ENCODE measurements at places on chromosomes 2 and 18. TPM values are rescaled to one million over a fixed set of nuclear protein-coding genes. Genes with fewer than 3 reads are reported as not detected.

DNA sequence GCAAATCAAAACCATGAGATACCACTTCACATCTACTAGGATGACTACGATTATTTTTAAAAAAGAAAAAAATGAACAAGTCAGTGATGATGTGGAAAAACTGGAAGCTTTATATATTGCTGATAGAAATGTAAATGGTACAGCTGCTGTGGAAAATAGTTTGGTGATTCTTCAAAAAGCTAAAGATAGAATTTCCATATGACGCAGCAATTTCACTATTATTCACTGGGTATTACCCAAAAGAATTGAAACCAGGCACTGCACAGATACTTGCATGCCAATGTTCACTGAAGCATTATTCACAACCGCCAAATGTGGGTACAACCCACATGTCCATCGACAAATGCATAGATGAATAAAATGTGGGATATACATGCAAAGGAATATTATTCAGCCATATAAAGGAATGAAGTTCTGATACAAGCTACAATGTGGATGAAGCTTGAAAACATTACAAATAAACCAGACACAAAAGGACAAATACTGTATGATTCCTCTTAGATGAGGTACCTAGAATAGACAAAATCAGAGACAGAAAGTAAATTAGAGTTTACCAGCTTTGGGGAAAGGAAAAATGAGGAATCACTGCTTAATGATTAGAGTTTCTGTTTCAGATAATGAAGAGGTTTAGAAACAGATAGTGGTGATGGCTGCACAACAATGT lies 11.1 kb downstream of the RTTN start:
- no peak for DNase-seq

DNA sequence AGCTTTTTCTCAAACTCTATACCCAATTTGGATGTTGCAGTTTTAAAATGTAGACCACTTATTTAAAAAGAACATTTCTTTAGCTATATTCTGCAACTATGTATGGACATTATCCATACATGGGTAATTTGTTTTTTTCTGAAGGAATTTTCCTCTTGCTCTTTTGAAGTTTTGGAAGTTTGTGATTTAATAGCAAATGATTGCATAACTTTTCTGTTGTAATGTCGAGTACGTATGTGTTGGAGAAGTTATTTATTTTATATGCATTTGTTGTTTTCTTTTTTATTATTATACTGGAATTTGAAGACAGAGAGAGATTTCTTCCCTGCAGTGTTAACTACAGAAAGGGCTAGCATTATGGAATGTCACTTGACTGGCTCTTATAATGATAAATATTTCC lies 207.7 kb upstream of the FANCL start:
- no peak for DNase-seq

GRCh38 chr2:57516698-57517340 lies 529.8 kb upstream of the VRK2 start:
- DNase-seq, result no peak

DNA sequence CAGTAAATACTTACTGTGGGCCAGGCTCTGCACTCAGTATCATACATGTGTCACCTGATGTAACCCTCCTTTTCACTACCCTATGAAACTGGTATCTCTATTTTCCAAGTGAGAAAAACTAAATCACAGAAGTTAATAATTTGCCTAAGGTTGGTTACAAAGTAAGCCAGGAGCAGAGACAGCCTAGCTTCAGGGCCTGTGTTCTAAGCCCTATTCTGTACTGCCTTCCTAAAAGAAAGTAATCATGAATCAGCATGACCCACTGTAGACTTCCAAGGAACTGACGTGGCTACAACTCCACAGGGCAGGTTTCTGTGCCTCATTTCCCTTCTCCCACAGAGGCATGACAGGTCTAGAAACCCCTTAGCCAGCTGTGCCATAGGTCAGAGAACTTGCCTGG lies 14.3 kb downstream of the ZNF142 start:
- no peak for DNase-seq

GRCh38 chr2:70977605-70978205 lies 725 bp upstream of the ANKRD53 start:
- peak; percentile 31 for DNase-seq

GRCh38 chr2:8822218-8822617 lies 15.2 kb downstream of the KIDINS220 start:
- DNase-seq, result no peak

GRCh38 chr18:36066001-36066400 lies 1.4 kb downstream of the RPRD1A start:
- DNase-seq, result no peak

- no peak for DNase-seq
Observed at GRCh38 chr2:72919414-72920317, 2.3 kb downstream of the EMX1 start.

GRCh38 chr18:944440-944839 lies 39.8 kb downstream of the ADCYAP1 start:
- peak; percentile 56 for DNase-seq

- no peak for DNase-seq
Observed at GRCh38 chr2:101751875-101752619, 54.5 kb downstream of the MAP4K4 start.

DNA sequence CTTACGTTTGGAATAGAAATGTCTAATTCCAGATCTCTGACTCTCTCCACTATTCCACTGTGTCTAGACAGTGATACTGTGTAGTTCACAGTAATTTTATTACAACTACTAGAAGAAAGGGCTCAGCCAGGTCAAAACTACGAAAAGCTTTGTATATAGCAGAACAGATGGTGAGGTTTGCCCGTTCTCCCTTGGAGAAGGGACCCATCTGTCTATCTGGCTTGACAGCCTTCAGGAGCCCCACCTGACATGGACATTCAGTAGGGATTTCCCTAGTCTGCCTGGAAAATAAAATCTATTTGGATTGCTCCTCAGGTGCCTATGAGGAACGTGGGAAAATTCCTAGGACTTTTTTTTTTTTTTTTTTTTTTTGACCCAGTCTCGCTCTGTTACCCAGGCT lies 435.4 kb downstream of the NRXN1 start:
- no peak for DNase-seq

DNA sequence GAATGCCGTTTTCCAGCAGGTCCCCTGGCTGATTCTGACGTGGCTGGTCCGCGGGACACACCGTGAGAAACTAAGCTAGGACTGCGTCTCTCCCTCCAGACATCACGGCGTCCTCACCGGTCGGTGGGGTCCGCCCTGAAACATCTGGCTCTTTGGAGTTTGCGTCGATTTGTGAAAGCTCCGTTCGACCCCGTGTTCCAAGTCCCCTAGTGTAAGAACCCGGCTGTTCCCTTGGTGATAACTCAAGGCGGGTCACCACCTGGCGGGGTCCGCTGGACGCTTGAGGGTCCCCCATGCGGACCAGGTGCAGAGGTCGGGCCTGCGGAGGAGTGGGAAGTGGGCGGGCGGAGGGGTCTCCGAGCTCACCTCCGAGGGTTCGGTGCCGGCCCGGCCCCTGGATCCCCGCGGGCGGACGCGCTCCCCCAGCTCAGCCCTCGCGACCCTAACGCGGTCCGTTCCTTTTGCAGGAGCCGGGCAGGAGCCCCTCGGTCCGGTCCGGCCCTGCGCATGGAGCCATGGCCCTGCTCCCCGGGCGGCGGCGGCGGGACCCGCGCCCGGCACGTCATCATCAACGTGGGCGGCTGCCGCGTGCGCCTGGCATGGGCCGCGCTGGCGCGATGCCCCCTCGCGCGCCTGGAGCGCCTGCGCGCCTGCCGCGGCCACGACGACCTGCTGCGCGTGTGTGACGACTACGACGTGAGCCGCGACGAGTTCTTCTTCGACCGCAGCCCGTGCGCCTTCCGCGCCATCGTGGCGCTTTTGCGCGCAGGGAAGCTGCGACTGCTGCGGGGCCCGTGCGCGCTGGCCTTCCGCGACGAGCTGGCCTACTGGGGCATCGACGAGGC lies 65.6 kb downstream of the KCNG2 start:
- no peak for DNase-seq

DNA sequence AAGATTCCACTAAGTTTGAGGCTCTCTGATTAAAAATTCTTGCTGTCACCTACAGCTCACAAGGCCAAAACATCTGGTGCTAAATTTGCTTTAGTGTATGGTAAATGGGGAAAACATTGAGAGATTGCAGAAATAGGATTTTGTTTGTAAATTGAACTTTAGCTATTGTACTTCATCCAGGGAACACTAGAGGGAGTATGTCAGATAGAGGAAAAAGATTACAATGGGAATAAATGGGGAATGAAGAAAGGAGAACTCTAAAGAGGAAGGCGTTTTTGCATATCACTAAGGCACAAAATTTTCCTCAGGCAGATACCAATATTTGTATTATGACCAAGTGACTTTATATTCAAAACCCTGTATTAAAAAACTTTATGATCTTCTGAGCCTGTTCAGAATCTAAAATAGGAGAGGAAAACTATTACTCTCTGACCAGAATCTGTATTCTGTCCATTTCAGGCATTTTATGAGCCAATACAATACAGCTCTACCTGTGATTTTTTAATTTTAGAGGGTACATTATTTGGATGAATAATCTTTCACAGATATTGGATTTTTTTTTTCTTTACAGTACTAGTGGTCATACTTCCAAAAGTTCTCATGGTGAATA lies 52.3 kb upstream of the ITGB6 start:
- no peak for DNase-seq

DNA sequence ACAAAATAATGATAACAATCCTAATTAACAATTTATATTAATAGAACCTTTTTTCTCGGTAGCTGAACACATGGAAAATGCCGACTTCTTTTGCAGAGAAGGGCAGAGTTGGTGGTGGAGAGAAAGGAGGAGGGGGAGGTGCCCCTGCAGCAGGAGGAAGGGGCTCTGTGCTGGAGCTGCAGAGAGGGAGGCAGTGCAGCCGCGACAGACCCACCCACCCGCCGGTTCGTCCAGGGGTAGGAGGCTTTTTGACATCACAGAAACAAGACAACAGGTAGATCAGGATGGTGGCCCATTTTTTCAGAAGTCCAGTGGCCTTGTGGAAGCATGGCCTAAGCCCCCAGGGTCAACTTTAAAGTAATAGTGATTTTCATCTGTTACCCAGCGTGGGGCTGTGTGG lies 321.1 kb upstream of the SALL3 start:
- DNase-seq, result no peak

DNA sequence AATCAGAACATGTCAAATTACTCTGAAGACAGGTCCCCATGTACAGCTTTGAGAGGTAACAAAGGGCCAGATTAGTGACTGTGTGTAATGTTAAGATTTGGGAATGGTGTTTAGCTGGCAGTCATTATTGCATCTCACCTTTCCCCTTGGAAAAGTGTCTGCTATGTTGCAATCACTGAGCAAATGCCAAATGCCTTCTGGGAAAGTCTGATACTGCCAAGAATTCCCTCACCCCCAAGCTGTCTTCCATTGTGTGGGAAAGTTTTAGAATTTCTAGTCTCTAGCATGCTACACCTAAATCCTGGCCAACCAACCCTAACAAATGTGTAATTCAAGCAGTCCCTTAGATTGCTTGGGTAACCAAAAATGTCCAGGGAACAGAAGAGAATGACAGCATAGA lies 13.6 kb upstream of the PELI1 start:
- no peak for DNase-seq

DNA sequence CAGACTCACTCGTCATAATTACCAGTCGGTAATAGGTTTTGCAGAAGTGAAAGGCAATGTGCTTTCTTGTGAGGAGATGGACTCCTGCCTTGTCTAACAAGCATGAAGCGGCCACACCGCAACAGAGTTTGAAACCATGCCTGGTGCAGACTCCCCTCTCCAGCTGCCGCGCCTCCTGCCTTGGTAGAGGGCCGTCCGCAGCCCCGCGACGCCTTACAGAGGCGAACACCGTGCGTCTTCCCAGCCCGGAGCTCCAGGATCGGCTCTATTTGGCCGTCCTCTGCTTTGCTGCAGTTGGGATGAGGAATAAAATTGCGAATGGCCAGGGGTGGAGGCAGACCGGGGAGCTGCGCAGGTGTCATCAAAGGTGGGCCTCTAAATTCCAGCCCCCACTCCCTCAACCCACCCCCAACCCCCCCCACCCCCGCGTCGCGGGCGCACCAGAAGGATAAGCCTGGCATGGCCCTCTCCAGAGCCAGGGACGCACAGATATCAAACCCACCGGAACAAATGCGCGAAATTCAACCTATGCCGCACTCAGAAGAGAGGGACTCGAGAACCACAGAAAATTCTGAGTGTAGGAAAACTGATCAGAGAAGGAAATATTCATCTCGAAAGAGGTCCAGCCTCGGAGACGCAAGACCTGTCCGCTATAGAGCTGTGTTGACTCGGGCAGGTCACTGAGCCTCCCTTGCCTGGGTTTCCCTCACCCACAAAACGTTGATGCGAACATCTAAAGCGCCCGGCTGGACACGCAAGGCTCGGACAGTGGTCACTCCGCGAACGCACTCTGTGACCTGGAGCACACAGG lies 1.1 kb downstream of the TRABD2A start:
- DNase-seq, result no peak

- DNase-seq, result no peak
Observed at GRCh38 chr2:170121689-170122088, 56.3 kb upstream of the MYO3B start.

- DNase-seq, result no peak
Observed at GRCh38 chr2:144666032-144666431, 146.1 kb upstream of the ZEB2 start.

DNA sequence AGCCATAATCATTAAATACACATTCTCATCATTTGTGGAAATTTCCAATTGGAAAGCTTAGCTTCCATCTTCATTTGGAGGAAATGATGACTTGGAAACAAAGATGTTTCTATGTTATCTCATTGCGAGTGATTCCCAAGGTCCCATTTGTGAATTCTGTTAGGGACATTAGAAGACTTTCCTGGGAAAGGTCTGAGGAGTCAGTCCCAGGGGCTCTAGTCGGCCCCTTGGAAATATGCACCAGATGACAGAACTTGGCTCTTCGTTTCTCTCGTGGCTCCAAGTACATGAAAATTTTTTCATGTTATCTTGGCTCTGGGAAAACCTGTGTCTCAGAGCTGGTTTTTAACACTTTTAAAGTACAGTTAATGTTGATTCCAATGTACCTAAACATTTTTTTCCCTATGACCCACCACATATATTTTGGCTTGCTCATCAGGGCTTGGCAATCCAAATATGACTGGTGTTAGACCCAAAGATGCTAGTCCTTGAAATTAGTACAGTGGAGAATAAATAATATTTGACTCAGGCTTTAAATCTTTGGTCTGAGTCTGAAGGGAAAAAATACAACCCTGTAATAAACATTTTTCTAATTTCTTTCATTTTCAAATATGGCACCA lies 15.4 kb upstream of the CAVIN2 start:
- DNase-seq, result peak; percentile 49

DNA sequence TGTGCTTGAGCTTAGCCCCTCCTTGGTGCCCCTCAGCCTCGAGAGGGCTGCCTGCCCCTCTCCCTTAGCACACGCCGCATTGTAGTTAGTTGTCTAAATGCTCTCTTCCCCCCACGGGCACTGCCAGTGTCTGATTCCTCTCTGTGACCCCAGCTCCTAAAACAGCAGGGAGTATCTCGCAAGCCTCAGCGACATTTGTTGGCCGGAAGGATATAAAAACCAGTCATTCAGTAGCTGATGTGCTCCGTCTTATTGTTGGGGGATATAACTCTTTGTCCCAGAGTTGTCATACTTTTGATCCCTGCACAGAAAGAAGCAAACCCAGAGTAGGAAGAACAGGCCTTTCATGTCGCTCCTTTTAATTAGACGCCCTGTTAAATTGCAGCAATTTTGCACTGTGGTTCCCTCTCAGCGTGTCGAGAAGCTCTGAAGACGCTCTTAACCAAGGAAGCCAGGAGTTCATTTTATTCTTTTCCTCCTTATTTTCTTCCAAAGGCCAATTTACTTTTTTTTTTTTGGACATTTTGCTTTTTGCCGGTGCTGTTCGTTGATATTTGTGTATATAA lies 201.8 kb downstream of the KLHL29 start:
- no peak for DNase-seq

Gene CCDC150
- total RNA-seq, result 3.5 TPM

Gene RBKS
- total RNA-seq, result 4.6 TPM

Gene OSR1
- total RNA-seq, result not detected

Gene CYS1
- total RNA-seq, result 2.0 TPM

Gene ZNF638
- total RNA-seq, result 48.4 TPM

Gene ANKRD36B
- 14.1 TPM for total RNA-seq

Gene DPP10
- total RNA-seq, result 1.7 TPM

Gene CCL20
- total RNA-seq, result 1.5 TPM

Measured in MG63 (cell line).